ENCODE measurements at places on chromosomes 2 and 18.

GRCh38 chr2:28665041-28665704 is 86.5 kb upstream of the PPP1CB start:
- no peak for DNase-seq

DNA sequence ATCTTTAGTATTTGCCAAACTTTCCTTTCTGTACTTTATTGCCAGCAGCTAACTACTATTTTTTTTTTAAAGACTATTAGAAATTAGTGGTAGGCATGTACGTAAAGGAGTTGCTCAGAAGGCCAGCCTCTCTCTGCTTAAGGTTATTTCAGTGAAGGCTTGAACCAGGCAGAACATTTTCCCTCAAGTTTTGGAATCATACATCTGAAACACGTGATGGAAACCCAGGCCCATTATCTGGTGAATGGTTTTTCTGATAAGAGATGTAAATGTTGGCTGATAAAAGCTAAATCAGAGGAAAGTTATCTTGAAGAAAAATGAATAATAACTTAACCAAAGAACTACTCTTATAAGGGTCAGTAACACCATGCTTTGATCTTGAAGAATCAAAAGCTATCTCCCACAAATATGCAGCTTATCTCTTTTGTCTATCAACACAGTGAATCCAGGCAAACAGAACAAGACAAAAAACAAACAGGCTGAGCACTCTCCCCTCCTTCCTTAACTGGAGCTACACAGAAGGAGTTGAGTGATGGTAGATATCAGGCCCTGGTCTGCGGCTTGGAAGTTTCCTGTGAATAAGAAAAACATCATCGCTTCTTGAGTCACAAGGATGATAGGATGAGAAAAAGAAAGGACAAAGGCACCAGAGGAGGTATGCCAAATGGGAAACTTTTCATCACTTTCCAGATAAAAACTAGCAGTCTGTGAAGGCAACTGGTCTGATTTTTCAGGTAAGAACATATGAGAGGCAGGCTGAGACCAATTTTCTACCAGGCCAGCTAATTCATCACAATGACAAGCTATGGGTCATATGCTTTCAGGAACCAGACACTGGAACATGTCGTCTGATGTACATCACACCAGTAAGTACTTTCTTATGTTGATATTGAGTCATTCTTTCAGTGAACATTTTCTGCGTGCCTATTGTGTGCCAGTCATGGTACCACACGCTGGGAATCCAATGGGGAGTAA is 88.4 kb upstream of the STK17B start:
- no peak for DNase-seq

DNA sequence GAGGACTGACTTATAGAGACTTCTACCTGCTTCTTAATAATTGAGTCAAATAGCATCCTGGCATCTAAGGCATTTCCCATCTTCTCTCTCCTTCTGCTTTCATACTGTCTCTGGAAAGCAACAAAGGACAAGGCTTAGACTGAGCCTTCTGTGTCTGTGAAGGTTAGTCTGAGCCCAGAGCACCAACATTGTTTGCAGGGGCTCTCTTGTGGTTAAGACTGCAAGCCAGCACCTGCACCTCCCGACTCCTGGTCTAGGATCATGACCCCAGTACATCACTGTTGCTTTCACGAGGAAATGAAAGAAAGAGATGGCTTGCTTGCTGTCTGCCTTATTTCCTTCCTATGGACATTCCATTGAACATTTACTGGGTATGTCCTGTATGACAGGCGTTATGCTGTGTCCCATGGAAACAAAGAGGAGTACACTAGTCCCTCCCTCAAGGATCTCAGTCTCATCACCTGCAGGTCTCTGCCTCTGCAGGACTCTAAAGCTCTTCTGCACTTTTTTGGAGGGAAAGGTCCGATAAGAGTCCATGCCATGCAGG is 315.8 kb upstream of the EPAS1 start:
- no peak for DNase-seq

DNA sequence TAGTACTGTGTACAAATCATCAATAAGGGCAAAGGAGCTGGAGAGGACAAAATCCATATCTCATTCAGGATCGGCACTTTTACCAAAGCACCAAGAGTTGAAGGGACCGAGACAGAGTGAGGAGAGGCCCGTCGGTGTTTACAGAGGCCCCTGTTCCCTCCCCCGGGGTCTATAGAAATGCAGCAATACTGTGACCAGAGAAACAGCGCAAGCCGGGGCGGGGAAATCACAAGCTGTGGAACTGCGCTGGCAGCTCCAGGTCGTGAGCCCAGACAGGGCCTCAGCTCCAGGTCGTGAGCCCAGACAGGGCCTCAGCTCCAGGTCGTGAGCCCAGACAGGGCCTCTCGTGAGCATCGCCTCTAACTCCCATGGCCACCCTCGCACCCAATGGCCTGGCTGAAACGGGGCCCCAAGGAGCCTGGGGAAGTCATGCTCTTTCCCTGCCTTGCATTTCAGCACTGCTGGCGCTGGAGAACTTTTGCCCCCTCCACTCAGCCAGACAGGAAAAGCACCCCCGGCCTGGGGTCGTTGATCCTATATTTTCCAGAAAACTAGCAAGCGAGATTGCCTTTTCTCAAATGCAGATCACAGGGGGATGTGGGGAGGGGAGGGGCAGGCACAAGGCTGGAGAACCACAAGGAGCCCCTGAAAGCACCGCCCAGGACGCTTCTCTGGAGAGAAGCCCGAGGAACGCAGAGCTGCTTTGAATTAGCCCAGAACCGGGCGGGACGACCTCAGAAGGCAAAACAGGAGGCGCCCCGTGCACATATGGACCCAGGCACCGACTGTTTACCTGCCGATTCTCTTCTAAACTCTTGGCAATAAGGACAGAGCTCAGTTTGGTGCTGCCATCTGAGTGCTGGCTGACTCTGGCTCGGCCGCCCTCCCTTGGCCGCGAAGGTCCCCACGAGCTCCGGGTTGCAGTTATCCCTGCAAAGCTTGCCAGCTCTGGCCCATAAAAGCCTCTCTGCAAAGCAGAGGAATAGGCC is 223.7 kb downstream of the ACKR3 start:
- no peak for DNase-seq

- DNase-seq = no peak
These were observed 48.1 kb downstream of the KLF7 start for GRCh38 chr2:207117668-207118067.

- no peak for DNase-seq
These were observed 36.6 kb downstream of the TTC32 start for GRCh38 chr2:19865151-19865550.

GRCh38 chr2:172308253-172308935 is 119.0 kb upstream of the ITGA6 start:
- DNase-seq = no peak

DNA sequence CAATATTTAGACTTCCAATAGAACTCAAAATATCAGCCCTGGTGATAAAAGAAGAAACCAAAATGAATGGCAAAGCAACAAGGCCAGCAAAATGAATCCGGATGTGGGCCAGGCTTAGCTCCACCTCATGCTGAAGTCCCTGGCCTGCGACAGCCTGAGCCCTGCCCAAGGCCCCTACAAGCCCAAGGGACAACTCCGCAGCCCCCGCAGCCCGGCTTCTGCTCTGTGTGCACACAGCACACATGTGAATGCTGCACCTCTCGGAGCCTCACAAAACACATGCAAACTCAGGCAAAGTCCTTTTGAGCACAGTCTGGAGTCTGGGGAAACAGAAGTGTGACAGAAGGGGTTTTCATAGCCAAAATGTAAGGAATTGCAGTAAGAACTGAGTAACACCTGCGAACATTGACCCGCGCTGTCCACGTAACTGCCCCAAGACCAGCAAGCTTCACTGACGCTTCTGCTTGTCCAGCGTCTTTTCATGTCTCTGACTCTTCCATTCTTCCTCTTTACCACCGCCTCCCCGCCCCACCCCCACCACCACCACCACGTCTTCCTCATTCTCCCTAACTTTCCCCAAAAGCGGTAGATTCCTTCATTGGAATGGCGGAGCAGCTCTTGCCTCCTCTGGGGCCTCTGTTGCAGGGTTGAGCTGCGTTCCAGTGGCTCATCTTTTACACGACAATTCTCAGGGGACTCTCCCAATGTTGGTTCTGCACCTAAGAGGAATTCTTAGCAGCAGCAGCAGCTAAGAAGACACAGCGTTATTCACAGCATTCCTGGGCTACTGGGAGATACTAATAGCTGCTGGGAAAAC is 136.4 kb upstream of the COPS8 start:
- DNase-seq = no peak
